ENCODE measurements at places on chromosomes 6 and 20.

DNA sequence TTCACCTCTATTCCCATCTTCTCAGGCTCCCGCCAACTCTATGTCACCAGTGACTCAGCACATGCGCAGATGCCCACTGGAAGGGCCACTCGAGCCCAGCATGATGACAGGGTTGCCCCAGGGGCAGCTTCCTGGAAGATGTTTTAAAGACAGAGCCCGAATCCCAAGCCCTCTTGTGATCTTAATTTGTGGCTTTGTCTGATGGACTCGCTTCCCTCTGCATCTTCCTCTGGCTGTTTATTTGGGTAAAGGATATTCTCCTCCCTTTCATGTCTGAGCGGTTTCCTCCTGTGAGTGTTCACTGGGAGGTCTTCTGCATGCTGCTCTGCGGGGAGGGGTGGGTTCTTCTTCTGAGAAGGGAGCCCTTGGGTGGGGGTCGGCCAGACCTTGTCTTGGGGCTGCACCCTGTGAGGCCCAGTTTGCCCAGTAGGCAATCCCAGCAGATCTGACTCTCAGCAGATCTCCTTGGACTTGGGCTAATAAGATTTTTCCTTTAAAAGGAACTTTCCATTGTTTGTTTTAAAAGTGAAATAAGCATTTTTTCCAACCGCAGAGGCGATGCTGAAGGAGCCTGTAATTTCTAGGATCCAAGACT, 401.0 kb downstream of the CDC5L start:
- DNase-seq = no peak

GRCh38 chr6:41570259-41570615, 24.1 kb downstream of the FOXP4 start:
- DNase-seq = no peak

GRCh38 chr6:158481690-158482473, 78.0 kb upstream of the TMEM181 start:
- DNase-seq = no peak

GRCh38 chr6:116287689-116288282, 8.1 kb upstream of the TSPYL1 start:
- DNase-seq = peak; percentile 26

- no peak for DNase-seq
These were observed 29.1 kb downstream of the SHLD1 start for GRCh38 chr20:5779071-5779900.

DNA sequence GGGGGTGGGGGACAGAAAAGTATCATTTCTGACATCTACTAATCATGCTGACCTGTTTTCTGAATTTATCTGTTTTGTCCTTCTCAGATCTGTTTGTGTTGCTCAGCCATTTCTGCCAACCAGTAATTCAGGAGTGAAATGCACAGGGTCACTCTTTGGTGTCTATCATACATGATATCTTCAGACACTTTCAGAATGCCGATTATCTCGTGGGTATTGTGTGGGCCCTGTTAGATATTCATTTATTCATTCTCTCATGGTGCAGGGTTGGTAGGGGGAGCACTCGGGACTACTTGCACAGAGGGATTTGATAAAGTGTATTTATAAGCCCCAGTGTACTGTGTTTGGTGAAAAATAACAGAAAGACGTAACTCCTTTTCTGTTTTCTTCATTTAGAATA, 101.2 kb upstream of the CITED2 start:
- no peak for DNase-seq

- no peak for DNase-seq
These were observed 184.4 kb downstream of the EYA2 start for GRCh38 chr20:47079047-47079446.

GRCh38 chr6:15443119-15443830, 197.4 kb downstream of the JARID2 start:
- peak; percentile 71 for DNase-seq

GRCh38 chr20:62900692-62901584, 25.4 kb downstream of the DIDO1 start:
- DNase-seq = no peak

DNA sequence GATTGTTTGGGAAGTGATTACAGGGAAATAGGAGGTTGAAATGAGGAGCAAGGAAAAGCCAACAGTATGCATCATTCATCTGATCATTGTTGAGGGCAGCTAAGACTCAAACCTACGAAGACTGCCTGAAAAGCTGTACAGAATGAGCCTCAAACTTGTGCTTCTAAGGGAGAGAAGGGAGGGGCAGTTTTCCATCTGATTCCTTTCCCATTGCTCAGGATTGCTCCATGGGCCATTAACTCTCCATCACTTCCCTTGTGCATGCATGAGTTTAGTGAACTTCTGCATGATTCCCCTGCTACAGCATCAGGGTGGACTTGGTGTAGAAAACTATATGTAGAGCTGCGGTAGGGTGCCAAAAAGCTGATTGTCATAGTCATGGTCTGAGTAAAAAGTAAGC, 742.7 kb upstream of the SLC35B3 start:
- no peak for DNase-seq

DNA sequence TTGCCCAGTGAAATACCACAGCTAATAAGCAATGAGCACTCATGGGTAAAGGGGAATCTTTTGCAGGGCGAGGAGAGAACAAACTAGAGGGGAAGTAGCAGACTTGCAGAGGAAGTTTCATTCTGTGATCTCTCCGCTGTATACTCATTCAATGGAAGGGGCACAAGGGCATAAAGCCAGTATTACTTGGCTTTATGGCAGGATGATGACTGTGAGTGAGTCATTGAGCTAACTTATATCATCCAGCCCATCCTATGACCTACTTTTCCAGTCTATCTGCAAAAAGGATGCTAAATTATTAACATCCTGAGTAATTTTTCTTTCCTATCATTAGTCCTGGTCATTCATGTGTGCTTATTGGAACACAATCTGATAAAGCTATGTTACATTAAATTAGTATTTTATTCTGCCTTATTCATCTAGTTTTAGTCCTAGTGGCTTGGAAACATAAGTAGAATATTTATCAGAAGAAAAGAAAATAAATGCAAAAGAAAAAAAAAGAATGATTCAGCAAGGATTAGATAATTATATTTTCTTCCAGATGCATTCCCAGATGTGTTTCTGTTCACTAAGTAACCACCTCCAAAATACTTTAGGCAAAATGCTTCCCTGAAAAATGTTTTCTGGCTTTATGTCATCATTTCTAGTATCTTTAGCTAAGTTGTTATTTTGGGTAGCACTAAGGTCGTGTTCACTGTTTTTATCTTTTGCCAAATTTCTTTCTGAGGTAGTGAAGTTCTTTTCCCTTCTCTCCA, 471.7 kb downstream of the CDKAL1 start:
- DNase-seq = no peak

DNA sequence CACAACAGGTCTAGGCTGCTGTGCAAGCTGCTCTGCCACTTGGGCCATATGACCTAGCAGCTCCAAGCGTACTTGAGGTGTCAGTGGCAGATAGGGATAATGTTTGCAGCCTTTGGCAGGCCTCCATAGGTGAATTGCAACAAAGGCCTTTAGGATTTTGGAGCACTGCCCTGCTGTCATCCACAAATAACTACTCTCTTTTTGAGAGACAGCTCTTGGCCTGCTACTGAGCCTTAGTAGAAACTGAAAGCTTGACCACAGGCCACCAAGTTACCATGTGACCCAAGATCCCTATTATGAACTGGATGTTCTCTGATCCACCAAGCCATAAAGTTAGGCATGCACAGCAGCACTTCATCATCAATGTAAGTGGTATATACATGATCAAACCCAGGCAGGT, 29.9 kb downstream of the FBXO30 start:
- DNase-seq = no peak

DNA sequence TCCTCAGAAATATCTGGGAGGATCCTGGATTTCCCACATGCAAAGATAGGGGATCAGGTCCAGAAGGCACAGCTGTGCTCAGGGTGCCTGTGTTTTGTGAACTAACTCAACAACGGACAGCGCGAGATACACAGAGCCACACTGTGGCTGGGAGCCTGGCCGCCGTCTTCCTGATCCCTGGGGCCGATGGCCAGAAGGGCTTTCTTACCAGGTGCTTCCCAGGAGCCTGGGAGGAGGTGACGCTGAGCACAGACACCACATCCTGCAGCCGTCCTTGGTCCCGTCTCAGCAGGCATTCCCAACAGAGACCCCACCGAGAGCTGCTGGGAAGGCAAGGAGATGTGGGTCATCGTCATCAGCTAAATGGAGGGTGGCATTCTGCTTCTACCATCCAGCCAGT, 144.6 kb upstream of the AFDN start:
- DNase-seq = no peak

GRCh38 chr6:68343901-68344300, 291.2 kb upstream of the ADGRB3 start:
- DNase-seq = no peak

GRCh38 chr20:58237318-58238132, 9.1 kb upstream of the ANKRD60 start:
- no peak for DNase-seq

DNA sequence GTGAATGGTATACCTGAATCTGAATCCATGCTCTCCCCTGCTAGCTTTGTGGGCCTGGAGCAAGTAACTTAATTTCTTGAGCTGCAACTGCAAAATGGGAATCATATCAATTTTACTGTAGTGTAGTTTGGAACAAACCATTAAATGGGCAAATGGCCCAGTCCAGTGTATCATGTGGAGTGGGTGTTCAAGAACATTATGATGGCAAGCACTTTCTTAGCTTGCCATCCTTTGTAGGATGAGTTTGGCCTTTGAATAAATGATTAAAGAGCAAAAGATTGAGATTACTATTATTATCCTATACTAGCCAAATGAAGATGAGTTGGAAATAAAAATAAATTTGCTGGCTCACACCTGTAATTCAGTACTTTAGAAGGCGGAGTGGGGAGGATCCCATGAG, 120.4 kb downstream of the SESN1 start:
- DNase-seq = no peak

- peak; percentile 33 for DNase-seq
These were observed 40.2 kb downstream of the PDYN start for GRCh38 chr20:1953621-1954020.

DNA sequence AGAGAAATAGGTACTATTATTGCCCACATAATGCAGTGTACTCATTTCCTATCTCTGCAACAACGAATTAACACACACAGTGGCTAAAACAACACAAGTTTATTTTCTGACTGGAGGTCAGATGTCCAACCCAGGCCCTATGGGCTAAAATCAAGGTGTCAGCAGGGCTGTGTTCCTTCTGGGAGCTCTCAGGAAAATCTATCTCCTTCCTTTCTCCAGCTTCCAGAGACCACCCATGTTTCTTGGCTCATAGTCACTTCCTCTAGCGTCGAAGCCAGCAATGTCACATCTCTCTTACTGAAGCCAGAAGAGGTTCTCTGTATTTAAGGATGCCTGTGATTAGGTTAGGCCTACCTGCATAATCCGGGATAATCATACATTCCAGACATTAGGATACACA, 60.9 kb upstream of the TOP1 start:
- no peak for DNase-seq

- DNase-seq = no peak
These were observed 130.0 kb downstream of the SCP2D1 start for GRCh38 chr20:18943542-18943941.

GRCh38 chr6:155412335-155412734, 43.3 kb downstream of the NOX3 start:
- DNase-seq = no peak

GRCh38 chr6:157732416-157733161, 90.5 kb upstream of the SNX9 start:
- DNase-seq = no peak

GRCh38 chr6:115729036-115729435, 331.7 kb downstream of the FRK start:
- no peak for DNase-seq

DNA sequence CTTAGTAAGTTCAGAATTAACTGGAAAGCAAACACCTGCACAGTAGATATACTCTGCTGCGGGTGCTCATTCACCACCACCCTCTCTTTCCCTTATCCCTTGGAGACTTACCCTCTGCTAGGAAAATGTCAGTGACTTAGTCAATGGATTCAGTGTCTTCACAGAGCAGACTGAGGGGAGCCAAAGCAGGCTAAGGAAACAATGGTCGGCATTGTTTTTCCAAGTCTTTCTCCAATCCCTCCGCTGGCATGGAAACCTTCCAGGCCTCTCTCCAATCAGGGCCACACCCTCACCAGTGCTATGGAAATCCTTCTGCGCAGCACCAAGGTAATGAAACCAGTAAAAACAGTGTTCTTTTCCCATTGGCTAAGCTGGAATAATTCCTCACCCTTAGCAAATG, 531.2 kb downstream of the TFAP2B start:
- DNase-seq = no peak

- no peak for DNase-seq
These were observed 213.1 kb downstream of the BTBD3 start for GRCh38 chr20:12130781-12131180.

DNA sequence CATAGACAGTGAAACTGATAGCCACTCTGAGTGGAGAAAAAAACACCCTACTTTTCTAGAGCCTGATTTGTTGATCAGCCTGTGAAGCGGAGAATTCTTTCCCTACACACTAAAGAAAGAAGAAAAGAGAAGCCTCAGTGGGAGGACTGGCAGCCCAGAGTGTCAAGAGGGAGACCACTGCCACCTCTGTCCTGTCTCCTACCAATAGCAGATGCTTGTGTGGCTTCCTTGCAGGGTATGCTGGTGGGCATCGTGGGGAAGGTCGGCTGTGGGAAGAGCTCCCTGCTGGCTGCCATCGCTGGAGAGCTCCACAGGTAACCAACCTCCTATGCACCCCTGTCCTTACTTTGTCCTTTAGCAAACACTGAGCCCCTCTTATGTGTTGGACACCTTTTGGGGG, 10.4 kb downstream of the ABCC10 start:
- DNase-seq = no peak

DNA sequence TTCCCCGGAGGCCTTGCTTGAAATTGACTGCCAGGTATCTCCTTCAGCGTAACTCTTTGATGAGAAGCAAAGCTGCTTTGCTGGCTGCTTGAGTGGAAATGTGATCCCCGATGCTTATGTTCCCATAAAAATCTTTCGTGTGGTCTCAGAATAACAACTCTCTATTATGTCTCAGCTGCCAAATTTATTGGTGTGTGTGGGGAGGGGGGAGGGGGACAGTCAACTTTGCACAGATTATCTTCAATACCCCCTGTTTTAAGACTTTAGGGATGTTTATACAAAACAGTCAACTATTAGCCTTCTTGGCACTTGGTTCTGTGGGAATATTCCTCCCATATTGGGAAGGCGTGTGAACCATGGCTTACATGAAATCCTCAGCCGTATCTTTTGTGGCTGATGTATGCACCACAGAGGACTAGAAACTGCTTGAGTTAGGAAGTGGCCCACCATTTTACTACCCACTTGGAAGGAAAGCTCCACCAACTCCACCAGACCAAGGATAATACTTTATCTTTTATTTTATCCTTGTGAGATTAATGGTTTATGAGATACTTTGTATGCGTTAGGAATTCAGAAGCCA, 101.5 kb upstream of the SLC24A3 start:
- no peak for DNase-seq

DNA sequence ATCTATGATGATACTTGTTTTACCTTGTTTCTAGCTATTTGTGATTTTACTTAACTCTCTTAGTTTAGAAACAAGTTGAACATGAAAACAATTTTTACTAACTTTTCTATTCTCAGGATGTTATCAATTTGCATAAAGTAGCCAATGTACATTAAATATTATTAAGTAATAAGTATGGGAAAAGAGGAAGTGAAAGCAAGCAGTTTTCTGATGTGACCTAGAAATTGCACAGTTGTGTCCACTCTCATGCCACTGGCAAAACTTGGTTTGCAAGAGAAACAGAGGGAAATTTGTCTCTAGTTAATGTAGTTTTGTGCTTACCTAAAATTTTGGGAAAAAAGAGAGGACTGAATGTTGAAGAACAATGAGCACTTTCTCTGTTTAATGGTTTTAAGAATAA, 19.2 kb upstream of the TSPYL1 start:
- no peak for DNase-seq

GRCh38 chr6:113909224-113909856, 52.2 kb downstream of the MARCKS start:
- DNase-seq = no peak
